Effector memory CD8-positive, alpha-beta T cell (primary cell): ENCODE measurements at places on chromosomes 3 and 15.

GRCh38 chr3:32577581-32578556, 7.2 kb upstream of the DYNC1LI1 start:
- DNase-seq, result no peak

GRCh38 chr3:45332901-45333407, 55.4 kb upstream of the LARS2 start:
- DNase-seq, result no peak

DNA sequence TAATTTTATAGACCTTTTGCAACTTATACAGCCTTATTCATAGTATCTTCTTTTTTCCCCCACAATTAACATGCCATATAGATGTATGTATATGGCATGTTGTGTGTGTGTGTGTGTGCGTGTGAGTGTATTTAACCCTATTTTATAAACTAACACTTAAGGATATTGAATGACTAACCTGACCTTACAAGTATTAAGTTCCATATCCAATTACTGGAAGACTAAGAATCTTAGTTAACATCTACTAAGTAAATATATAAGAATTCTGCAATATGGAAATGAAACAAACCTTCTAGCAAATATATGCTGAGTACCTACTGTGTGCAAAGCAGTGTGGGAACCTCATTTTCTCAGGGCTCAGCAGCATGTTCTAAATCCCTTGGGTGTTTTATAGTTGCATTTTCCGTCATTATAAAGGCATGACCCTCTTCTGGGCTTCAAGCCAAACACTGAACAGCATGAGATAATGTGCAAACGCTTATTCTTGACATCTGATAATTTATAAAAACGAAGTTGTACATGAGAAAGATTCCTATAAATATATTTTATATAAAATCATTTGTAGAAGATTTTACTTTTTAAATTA, 105.5 kb downstream of the NLGN1 start:
- no peak for DNase-seq

DNA sequence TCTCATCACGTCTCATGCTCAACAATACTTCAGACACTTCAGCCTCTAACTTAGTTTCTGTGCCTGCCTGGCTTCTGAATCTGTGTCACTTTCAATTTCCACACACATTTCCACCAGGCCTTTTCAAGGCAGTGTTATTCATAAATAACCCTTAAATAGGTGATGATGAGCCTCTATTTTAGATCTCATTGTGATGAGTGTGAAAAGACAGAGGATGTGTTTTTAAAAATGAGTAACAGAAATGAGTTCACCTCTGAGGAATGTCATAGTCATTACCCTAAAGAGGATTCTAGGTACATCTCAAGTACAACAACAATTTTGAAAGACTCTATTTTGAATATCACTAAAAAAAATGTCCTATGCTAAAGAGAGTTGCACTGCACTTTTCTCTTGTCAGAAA, 64.6 kb downstream of the STAC start:
- DNase-seq, result no peak

GRCh38 chr15:62054979-62055378, 5.3 kb downstream of the VPS13C start:
- DNase-seq, result no peak

GRCh38 chr15:43370310-43370974, 401 bp downstream of the ZSCAN29 start:
- DNase-seq, result no peak
